Hematopoietic multipotent progenitor cell treated with erythropoietin and hydrocortisone succinate and interleukin-3 and kit ligand, for 8 days (in vitro differentiated cells): ENCODE measurements at places on chromosomes 5 and 9.

- DNase-seq: no peak
These were observed 8.1 kb downstream of the MCIDAS start for GRCh38 chr5:55218967-55219366.

GRCh38 chr9:92308893-92309292 is 15.4 kb upstream of the IARS1 start:
- no peak for DNase-seq

DNA sequence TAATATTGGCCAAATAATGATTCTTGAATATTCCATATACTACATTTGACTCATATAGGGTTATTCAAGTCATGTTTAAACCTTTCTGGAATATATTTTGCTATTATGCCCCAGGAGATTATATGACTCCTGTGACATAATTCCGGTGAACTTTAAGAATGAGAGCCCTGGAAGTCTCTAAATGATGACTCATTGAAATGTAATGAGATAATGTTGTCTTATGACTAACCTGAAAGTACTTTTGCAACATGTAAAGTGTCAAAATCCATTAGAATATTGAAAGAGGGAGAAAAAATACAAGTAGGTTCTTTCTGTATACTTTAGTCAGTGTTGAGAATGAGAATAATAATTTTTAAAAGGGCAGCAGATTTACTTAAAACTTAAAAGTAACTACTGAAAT is 830.4 kb downstream of the MAT2B start:
- no peak for DNase-seq

DNA sequence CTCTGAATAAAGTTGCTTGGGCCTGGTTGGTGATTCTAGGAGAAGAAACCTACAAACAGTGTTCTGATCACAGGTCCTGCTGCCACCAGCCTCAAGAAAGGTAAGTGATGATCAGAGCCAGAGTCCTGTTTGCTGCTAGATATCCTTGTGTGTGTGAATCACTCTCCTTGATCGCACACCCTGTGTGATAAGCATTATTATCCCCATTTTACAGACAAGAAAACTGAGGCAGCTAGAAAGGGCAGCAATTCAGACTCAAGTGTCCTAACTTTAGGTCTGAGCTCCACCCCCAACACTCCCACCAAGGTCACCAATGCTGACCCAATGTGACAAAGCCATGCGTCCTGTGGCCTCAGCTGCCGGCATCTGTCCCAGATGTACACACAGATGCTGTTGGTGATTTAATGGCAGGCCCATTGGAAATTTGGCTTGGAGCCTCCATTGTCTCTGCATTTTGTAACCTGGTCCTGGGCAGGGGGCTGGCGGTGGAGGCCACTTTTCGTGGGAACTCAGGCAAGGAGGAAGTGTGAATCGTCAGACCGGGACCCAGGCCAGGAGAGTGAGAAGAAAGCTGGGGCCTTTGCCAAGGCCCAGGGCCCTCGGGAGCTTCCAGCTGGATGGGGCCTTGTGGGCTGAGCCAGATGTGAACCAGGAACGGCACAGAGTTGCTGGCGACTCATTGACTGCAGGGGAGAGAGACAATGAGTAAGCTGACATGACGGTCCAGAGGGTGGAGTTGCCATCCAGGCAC is 29.8 kb upstream of the GGTA1 start:
- DNase-seq: no peak

GRCh38 chr5:32583582-32584232 is 1.6 kb upstream of the SUB1 start:
- DNase-seq: no peak

DNA sequence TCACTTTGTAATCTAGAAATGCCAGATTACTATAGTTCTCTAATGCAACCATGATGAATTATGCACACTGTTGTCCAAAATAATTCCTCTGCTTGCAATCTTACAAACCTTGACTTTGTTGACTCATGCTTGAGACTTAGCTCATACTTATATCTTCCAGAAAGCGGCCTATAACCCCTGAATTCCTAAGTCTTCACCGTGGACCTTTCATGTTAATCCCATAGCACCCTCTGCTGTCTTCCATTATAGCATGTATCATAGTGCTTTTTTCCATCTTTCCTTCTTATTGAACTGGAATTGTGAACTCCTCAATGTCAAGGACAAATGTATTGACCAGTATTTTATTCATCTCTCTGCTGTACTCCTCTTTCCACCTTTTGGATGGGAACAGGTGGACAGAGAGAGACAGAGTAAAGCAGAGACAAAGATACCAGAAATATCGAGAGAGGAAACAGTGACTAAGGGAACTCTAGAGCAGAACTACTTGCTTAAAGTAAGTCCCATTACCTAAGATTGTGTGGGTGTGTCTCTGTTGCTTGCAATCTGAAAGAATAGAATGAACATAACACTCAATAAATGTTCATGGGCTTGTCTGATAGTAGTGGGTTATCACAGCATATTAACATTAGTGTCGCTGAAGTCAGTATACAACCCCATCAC is 110.0 kb downstream of the LURAP1L start:
- no peak for DNase-seq

DNA sequence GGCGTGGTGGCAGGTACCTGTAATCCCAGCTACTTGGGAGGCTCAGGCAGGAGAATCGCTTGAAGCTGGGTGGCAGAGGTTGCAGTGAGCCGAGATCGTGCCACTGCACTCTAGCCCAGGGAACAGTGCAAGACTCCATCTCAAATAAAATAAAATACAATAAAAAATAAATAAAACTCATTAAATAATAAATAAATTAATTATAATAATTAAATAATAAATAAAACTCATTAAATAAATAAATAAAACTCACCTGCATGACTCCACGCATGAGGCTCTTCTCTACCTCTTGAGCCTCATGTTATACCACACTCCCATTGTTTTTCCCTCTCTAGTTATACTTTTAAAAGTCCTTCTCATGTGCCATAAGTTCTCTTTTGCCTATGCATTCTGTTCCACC is 995.4 kb downstream of the MAT2B start:
- DNase-seq: no peak

DNA sequence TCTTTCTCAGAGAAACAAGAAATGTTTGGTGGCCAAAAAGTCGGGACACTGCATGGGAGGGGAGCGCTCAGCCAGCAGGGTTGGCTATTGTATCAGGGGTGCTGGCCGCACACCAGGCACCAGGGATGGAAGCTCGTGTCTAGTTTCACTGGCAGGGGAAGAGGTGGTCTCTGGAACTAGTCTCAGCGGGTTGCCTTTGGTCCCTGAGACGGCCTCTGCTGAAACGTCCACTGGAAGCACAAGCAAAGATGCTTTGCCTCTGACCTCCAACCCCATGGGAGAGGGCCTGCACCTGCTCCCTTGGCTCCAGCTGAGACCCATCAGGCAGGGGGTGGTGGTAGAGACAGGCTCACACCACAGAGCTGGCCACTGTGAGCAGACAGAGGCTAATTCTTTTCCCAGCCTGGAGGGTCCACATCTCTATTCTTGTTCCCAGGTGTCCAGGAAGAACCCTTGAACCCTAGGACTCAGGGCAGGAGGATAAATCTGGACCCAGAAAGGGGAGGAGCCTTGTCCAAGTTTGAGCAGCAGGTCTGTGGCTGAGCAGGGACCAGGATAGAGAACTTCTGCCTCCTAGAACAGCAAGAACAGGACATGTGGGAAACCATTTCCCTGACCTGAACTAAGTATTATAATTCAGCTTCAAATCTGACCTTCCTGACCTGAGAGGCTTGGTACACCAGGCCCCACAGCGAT is 102.6 kb downstream of the RGS3 start:
- no peak for DNase-seq

DNA sequence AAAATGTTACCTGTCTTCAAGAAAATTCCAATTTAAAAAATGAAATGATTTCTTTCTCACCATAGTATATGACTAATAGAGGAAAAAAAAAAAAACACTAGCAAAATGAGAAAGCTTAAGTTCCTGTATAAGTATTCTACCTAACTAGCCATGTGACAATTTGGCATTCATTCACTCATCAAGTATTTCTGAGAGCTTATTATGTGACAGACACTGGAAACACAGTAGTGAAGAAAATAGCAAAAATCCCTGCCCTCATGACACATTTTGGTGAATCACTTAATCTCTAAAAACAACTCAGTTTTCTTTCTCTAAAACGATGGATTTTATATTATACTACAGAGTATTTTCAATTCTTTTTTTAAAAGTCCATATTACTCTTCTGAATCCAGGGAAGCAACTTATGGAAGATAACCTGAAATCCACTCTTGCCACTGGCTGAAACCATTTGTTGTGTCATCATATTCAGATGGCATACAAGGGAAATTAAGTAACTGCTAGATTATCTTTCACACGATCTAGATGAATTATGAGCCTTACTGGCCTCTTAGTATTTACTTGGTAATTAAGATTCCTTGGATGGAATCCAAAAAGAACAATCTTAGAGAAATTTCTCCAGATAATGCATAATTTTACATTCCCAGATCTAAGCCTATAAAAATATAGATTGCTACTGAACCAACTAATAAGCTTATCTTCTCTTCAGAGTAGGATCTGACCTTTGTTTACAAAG is 5.5 kb downstream of the PTBP3 start:
- DNase-seq: no peak

GRCh38 chr5:54902791-54903473 is 82.5 kb downstream of the ESM1 start:
- no peak for DNase-seq
